Daoy (cell line): ENCODE measurements at places on chromosomes 1 and 21. TPM values are rescaled to one million over a fixed set of nuclear protein-coding genes. Genes with fewer than 3 reads are reported as not detected.

The ORC1 gene
- total RNA-seq: 32.6 and 39.5 TPM in 2 replicates

- DNase-seq: peak; percentile 87
These were observed 51.4 kb downstream of the EVA1C start for GRCh38 chr21:32463889-32464300.

GRCh38 chr1:22670352-22670975, 17.4 kb downstream of the C1QB start:
- no peak for DNase-seq

GRCh38 chr1:217230412-217230811, 400.5 kb downstream of the GPATCH2 start:
- DNase-seq: no peak

GRCh38 chr1:222557148-222557547, 9.2 kb upstream of the HHIPL2 start:
- peak; percentile 45 for DNase-seq

The GBP1 gene
- total RNA-seq: 101 and 111 TPM in 2 replicates

The TMPRSS2 gene
- 7.3 and 9.0 TPM in 2 replicates for total RNA-seq

The KRTAP10-4 gene
- not detected in 2 replicates for total RNA-seq

DNA sequence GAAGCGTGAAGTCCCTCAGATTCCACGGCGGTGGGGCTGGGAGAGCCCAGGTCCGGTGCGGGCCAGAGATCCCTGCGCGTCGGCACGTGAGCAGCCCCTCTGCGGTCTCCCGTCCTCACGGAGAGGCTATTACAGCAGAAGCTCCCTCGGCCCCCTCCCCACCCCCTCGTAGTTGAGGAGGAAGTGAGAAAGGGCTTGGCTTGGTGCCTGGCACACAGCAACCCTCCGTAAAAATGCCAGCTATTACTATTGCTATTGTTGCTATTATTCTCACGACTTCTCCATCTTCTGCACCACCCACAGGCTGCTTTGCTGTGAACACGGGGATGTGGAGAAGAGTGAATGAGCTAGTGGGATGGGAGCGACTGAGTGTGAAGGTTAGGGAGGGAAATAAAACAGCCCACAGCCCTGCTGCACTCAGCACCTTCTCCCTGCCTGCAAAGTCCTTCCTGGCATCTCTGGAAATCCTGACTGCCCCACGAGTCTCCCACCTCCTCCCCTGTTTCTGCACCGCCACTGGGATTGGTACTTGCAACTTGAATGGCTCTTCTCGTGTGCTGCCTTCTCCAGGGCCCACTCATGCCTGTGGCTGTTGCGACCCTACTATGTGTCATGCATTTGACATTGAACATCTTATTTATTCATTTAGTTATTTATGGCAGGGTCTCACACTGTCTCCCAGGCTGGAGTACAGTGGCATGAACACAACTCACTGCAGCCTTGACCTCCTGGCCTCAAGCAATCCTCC, 26.6 kb downstream of the ZBTB18 start:
- no peak for DNase-seq

- DNase-seq: no peak
These were observed 3.4 kb upstream of the PDE9A start for GRCh38 chr21:42650033-42650370.

DNA sequence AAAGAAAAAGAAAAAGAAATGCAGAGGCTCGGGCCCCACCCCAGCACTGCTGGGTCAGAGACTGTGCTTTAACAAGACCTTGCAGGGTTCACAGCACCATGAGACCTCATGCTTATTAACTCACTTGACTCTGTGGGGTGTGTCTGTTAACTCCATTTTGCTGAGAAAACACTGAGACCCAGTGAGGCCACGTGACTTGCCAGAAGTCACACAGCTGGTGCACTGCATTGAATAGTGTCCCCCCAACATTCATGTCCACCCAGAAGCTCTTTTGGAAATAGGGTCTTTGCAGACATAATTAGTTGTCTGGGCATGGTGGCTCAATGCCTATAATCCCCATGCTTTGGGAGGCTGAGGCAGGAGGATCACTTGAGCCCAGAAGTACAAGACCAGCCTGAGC, 39.7 kb downstream of the CHD5 start:
- DNase-seq: no peak

The ESPN gene
- total RNA-seq: not detected in 2 replicates

DNA sequence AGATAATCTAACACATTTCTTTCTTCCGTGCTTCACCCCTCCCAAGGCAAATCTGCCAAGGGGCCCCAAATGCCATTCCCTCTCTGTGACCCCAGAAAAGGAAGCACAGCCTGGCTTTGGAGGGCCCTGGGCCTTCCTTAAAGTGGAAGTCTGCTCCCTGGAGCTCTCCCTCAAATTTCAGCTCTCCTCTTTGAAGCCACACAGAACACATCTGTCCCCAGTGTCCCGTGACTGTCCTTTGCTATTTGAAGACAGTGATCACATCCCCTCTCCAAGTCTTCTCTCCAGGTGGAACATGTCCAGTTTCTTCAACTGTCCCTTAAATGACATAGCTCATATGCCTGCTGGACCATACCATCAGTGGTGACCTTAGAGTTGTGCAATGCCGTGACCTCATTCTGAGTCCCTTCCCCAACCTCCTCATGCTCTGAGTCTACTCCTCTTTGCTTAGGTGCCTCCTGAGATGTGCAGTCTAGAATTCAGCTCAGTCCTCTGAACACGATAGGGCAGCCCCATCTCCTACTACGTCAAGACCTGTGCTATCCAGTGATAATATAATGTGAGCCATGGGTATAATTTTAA, 18.4 kb upstream of the FOXO6 start:
- DNase-seq: no peak

- DNase-seq: no peak
These were observed 116.9 kb upstream of the NGF start for GRCh38 chr1:115454837-115455511.
